ENCODE measurements at places on chromosomes 3 and 15.
A peak's percentile ranks its signal among the peaks of the same experiment; 100 is the strongest.

- H3K4me3 ChIP-seq, result no peak overlapping the region
- no peak for DNase-seq
- no peak overlapping the region for H3K27ac ChIP-seq
- no peaks in the 10 kb centered on the region for H3K27me3 ChIP-seq
- no peaks in the 10 kb centered on the region for H3K4me1 ChIP-seq
- no peaks in the 10 kb centered on the region for H3K36me3 ChIP-seq
These were observed 262.7 kb downstream of the MEX3B start for GRCh38 chr15:81783076-81783475.

- peaks cover 57% of the 10 kb centered on the region for H3K4me1 ChIP-seq
- H3K27me3 ChIP-seq, result no peaks in the 10 kb centered on the region
- peak; percentile 81 for DNase-seq
- peaks cover 12% of the 10 kb centered on the region for H3K36me3 ChIP-seq
- peak overlapping the region; percentile 91 for H3K27ac ChIP-seq
- H3K4me3 ChIP-seq, result peak overlapping the region; percentile 91
These were observed 1.4 kb downstream of the MBNL1 start for GRCh38 chr3:152269831-152270734.

DNA sequence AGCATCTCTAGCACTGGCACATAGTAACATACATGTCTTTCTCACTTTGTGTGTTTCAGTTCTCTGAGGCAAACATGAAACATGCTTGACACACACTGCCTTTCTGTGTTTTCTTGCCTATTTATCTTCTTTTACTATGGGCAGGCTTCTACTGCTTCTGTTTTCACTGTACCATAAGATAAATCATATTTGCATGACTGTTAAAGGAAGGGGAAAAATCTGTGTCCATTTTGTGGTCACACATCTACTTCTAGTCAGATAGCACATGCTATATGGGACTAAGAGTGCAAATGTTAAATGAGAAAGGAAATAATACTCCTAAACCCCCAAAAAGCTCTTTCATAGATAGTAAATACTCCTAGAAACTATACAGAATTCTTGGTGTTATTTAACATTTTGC, 386.4 kb downstream of the ZBTB20 start:
- no peaks in the 10 kb centered on the region for H3K36me3 ChIP-seq
- H3K4me3 ChIP-seq, result no peak overlapping the region
- no peak for DNase-seq
- H3K27ac ChIP-seq, result no peak overlapping the region

DNA sequence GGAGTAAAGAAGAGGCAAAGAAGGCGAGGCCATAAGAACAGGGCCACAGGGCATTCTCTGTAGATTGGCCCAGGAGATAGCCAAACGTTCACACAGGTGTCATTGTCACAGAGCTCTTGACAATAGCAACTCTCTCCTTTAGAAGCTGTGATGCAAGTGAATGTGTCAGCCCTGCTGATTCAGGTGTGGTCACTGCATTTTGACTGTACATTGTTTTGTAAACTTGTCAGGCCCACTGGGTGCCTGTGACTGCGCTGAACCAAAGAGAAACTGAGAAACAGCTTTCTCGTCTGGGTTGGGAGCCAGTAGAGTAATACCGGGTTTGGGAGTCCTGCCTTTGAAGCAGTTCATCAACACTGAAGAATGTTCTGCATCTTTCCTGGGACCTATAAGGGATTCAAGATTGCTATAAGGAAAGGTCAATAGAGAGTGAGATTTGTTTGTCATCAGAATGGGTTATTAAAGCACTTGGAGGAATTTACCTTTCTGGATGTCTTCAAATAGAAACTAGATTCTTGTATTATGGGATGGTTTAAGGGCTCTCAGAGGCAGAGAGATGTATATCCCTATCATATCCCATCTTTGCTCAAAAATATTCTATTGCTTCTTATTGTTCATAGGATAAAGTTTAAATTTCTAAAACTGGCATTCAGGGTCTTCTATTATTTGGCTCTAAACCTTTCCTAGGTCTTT, 45.4 kb downstream of the TMEM45A start:
- no peak overlapping the region for H3K4me3 ChIP-seq
- H3K27ac ChIP-seq, result no peak overlapping the region
- no peaks in the 10 kb centered on the region for H3K27me3 ChIP-seq
- no peaks in the 10 kb centered on the region for H3K4me1 ChIP-seq

DNA sequence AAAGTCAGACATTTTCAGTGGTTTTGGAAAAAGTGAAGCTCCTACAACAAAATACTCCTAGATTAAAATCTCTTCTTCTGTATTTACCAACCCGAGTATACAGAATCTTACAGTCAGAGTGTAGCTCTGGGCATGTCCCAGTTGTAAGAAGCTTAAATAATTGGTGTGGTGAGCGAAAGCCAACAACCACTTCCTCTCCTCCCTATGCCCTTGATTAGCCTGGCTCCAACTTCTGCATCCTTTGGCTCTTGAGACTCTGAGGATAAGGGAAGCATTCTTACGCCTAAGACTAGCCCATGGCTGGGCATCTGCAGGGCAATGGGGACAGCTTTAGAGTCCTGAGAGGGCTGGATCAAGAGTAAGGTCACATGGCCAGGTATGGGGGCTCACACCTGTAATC, 25.5 kb downstream of the RFT1 start:
- DNase-seq, result no peak
- H3K4me1 ChIP-seq, result peaks cover 14% of the 10 kb centered on the region
- peaks cover 35% of the 10 kb centered on the region for H3K36me3 ChIP-seq
- H3K27me3 ChIP-seq, result no peaks in the 10 kb centered on the region
- H3K27ac ChIP-seq, result no peak overlapping the region

DNA sequence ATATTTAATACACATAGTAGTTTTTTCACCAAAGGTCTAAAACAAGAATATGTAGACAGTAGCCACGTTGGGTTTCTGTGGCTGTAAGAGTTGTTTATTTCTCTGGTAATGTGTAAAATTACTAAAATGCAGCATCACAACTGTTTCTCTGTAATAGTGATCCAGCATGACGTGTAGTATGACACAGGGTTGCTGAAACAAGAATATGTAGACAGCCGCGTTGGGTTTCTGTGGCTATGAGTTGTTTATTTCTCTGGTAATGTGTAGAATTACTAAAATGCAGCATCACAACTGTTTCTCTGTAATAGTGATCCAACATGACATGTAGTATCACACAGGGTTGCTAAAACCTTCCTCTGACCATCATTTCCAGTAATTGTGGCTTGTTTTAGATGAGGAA, 153.6 kb upstream of the ZNF717 start:
- H3K4me3 ChIP-seq, result no peak overlapping the region
- no peaks in the 10 kb centered on the region for H3K4me1 ChIP-seq
- no peak for DNase-seq
- no peaks in the 10 kb centered on the region for H3K36me3 ChIP-seq
- H3K27me3 ChIP-seq, result no peaks in the 10 kb centered on the region
- no peak overlapping the region for H3K27ac ChIP-seq

GRCh38 chr3:117473981-117474538, 764.5 kb downstream of the TUSC7 start:
- no peaks in the 10 kb centered on the region for H3K27me3 ChIP-seq
- H3K27ac ChIP-seq, result no peak overlapping the region
- H3K4me1 ChIP-seq, result no peaks in the 10 kb centered on the region

GRCh38 chr3:69787436-69788168, 48.3 kb downstream of the MITF start:
- no peaks in the 10 kb centered on the region for H3K36me3 ChIP-seq
- no peaks in the 10 kb centered on the region for H3K27me3 ChIP-seq
- DNase-seq, result no peak
- no peak overlapping the region for H3K4me3 ChIP-seq
- H3K27ac ChIP-seq, result no peak overlapping the region

- H3K27me3 ChIP-seq, result no peaks in the 10 kb centered on the region
- peaks cover 9% of the 10 kb centered on the region for H3K4me1 ChIP-seq
- H3K4me3 ChIP-seq, result no peak overlapping the region
- no peaks in the 10 kb centered on the region for H3K36me3 ChIP-seq
- no peak overlapping the region for H3K27ac ChIP-seq
These were observed 2.5 kb downstream of the CCDC80 start for GRCh38 chr3:112638327-112639020.

DNA sequence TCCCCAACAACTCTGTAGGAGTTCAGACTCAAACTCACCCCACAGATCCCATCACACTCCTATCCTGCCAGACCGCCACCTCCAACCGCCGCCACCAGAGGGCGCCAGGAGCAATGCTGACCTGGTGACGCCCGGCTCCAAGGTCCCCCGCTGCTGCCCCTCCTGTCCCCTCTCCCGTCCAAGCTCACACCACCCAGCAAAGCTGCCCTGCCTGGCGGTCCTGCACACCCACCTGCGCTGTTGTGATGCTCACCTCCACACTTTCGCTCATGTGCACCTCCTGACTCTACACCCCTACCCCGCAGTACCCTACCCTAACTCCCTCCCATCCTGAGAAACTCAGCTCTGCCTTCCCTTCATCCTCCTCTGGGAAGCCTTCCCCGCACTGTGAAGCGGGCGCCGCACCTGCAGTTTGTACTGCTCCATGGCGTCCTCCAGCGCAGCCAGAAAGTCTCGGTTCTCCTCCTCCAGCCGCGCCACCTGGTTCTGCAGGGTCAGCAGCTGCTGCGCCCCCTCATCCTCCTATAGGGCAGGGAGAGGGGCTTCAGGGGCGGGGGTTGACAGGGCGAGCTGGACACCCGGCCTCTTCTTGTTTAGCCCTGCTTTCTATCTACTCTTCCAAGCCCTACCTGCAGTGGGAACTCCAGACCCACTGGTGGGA, 7.9 kb downstream of the KIF7 start:
- H3K4me3 ChIP-seq, result no peak overlapping the region
- no peaks in the 10 kb centered on the region for H3K4me1 ChIP-seq
- no peaks in the 10 kb centered on the region for H3K36me3 ChIP-seq
- peak; percentile 86 for DNase-seq
- H3K27ac ChIP-seq, result no peak overlapping the region
- H3K27me3 ChIP-seq, result no peaks in the 10 kb centered on the region

DNA sequence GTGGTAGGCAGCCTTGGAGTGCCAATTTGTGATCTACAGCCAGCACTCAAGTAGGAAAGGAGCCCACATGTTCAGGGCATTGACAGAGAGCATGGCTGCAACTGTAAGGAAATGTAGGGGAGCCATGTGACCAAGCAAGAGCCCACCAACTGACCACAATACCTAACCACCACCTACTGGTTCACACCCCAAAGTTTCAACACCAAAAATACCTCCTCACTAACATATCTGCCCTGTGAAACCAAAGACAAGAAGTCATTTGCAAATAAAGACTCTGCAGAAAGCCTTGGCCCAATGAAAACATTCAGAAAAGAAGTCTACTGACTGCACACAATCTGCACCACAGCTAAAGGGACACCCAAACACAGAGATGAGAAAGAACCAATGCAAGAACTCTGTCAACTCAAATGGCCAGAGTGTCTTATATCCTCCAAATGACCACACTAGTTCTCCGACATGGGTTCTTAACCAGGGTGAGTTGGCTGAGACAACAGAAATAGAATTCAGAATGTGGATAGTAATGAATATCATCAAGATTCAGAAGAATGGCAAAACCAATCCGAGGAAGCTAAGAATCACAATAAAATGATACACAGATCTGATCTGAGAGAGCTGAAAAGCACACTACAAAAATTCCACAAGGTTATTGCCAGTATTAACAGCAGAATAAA, 40.6 kb downstream of the SLC9C1 start:
- H3K36me3 ChIP-seq, result no peaks in the 10 kb centered on the region
- no peaks in the 10 kb centered on the region for H3K27me3 ChIP-seq
- no peak overlapping the region for H3K27ac ChIP-seq
- H3K4me3 ChIP-seq, result no peak overlapping the region

DNA sequence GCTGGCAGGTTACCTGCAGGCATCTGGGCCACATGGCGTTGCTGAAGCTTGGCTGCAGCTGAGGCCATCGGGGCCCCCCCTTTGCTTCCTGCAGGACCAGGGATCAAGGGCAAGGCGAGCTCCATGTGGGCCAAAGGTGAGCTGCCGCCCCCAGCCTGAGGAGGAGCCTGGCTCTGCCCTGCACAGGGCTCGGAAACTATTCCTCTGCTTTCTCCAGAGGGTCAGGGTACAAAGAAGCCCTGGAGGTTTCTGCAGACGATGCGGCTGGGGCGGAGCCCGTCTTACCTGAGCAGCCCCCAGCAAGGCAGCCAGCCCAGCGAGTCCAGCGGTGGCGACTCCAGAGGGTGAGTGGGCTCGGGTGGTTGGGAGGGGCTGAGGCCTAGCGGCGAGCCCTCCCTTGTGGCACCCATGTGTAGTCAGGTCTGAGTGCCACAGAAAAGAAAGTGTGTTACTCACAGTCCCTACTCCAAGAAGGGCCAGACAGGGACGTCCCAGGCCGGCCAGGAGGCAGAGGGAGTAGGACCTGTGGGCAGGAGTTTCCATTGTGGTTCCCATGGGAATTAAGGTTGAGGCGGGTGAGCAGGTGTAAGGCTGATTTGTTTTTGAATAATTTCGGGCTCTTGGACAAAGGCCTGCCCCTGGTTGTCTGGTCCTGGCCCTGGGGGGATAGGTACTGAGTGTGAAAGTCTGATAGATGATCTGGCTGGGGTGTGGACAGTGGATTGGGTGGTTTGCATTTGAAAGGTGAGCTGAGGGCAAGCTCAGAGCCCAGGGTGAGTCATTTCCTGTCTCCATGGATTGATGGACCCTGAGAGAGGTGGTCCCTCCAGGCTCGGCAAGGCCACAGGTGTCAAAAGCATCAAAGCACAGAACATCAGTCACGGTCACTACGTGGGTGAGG, 25.4 kb downstream of the CFAP100 start:
- no peak for DNase-seq
- H3K4me1 ChIP-seq, result no peaks in the 10 kb centered on the region
- H3K4me3 ChIP-seq, result no peak overlapping the region
- no peaks in the 10 kb centered on the region for H3K36me3 ChIP-seq
- no peaks in the 10 kb centered on the region for H3K27me3 ChIP-seq
- no peak overlapping the region for H3K27ac ChIP-seq

- no peaks in the 10 kb centered on the region for H3K36me3 ChIP-seq
- no peak for DNase-seq
- H3K4me1 ChIP-seq, result peaks cover 23% of the 10 kb centered on the region
- H3K27me3 ChIP-seq, result no peaks in the 10 kb centered on the region
These were observed 21.7 kb downstream of the PLA2G4F start for GRCh38 chr15:42134617-42135245.

DNA sequence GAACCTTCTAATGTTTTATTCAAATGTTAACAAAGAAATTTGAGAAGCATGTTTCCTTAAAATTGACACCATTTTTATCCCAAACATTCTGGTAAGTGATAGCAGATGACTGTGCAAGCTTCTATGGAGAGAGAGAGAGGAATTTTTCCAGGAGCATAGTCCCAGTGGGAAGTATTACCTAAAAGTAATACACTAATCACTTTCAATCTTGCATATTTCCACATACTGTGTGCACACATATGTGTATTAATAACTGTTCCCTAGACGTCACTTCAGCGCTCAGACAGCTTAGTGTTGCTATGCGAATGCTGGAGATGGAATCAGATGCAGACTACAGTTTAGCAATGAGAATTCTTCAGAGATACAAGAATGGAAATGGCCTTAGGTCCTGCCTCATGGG, 424.3 kb upstream of the TPRG1 start:
- no peak overlapping the region for H3K4me3 ChIP-seq
- H3K4me1 ChIP-seq, result peaks cover 43% of the 10 kb centered on the region
- no peaks in the 10 kb centered on the region for H3K27me3 ChIP-seq
- no peak for DNase-seq
- no peaks in the 10 kb centered on the region for H3K36me3 ChIP-seq

GRCh38 chr3:70554170-70554569, 241.7 kb upstream of the MDFIC2 start:
- H3K27me3 ChIP-seq, result no peaks in the 10 kb centered on the region
- H3K27ac ChIP-seq, result no peak overlapping the region
- no peak for DNase-seq
- no peaks in the 10 kb centered on the region for H3K36me3 ChIP-seq
- peaks cover 4% of the 10 kb centered on the region for H3K4me1 ChIP-seq

All from Karpas-422 (cell line).